ENCODE measurements at places on chromosomes 6 and 20. TPM values are rescaled to one million over a fixed set of nuclear protein-coding genes. Genes with fewer than 3 reads are reported as not detected.

FLRT3 gene
- not detected for total RNA-seq

COL9A1 gene
- 0.21 TPM for total RNA-seq

ERMARD gene
- total RNA-seq, result 4.0 TPM

C20orf141 gene
- total RNA-seq, result not detected
